ENCODE measurements at places on chromosomes 12 and 14. TPM values are rescaled to one million over a fixed set of nuclear protein-coding genes. Genes with fewer than 3 reads are reported as not detected.

Gene LRRK2
- total RNA-seq: 0.13 TPM

DNA sequence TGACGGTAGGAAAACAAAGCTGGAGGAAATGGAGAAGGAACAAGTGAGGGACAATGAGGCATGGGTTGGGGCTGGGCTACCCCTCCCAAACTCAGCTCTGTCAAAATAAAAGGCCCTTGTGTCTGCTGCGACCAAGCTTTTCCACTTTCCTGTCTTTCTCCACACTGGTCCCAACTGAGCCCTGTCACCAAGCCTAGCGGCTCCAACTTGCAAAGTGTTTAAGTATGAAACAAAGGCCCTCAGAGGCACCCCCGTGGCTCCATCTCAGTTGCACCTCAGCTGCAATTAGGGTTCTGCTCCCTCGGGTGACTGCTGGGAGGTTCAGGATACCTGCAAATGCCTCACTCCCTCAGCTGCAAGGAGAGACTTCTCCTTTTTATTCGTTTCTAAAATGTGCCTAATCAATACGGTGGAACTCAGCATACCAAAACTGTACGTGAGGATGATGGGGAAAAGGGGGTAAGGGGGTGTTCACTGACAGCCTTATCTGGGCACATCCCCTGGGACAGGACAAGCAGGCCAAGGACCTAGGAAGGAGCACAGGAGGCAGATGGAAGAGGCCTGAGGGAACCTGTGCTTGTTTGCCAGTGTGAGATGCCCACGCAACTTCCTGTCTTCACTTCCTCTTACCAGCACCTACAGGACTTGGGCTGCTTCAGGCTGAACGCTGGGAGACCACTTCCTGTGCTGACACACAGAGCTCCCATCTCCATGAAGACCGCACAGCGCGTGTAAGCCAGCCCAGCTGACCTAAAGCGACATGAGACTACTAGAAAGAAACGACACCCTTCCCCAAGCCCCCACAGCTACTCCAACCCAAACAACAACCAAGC is 8.9 kb downstream of the VAMP1 start:
- peak; percentile 78 for DNase-seq

DNA sequence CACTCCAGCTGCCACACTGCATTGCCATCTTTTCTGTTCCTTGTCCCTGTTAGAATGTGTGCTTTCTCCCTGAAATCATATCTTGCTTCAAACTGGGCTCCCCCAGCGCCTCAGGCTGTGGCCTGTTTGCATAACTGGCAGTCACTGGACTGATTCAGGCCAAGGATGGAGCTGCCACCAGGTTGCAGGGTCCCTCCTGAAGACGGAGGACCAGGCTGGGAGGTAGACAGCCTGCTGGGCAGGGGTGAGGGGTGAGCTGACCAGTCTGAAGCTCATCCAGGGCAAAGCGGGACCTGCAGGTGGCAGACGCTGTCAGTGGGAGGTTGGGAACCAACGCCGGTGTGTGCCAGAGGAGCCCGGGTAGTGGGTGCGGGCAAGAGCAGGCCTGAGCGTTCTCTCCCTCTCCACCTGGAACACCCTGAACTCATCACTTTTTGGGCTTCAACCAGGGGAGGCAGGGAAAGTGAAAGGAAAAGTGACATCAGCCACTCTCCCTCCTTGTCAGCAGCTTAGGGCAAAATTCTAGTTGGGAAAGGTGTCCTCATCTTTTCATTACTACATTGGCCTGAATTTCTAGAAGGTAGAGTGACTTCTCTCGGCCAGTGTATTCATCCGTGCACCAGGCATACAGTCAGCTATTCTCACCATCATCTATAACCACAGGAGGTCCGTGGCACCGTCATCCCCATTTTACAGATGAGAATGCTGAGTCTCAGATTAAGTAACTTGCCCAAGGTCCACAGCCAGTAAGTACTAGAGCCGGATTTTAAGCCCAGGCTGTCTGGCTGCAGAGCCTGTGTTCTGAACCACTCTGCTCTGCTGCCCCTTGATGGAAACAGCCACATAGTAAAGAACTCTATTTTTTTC is 219.1 kb downstream of the SLC41A2 start:
- DNase-seq: no peak

DNA sequence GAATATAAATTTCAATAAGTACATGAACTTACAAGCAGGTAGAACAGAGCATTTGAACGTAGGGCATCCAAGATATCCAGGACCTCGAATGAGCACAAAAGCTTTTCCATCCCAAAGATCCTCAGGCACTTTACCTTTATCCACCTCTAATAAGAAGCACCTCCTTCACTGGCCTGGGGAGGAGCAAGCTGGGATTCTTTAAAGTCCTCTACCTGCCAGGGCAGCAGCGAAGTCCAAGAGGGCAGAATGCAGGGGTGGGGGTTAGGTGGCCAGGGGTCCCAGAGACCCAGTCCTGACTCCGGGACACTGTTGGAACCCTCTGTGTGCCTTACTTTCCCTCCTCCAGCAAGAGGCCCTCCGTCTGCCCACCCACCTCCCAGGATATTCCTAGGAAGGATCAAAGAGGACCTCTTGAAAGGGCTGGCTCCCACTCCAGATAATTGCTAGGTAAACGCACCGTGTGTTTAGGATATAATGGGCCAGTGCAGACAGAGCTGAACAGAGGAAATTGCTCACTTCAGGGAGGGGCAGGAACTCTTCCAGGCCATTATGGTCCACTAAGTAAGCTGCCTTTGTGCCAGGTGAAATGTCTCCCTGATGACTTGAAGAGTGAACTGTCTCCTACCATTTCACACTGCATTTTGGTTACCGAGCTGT is 68.1 kb downstream of the TTC9 start:
- no peak for DNase-seq

DNA sequence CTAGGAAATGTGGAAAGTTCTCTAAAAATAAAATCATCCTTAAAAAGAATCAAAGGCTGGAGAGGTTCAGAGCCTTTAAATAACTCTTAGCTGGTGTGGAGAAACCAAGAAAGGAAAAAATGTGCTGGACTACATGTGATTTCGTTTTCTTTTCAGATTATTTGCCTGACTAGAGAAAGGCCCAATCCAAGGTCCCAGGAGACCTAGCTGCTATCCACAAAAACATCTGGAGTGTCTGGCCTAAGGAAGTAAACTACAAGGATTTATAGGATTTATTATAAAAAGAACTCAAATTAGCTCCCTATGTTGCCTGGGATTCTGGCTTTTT is 774 bp upstream of the TMEM30B start:
- DNase-seq: no peak

DNA sequence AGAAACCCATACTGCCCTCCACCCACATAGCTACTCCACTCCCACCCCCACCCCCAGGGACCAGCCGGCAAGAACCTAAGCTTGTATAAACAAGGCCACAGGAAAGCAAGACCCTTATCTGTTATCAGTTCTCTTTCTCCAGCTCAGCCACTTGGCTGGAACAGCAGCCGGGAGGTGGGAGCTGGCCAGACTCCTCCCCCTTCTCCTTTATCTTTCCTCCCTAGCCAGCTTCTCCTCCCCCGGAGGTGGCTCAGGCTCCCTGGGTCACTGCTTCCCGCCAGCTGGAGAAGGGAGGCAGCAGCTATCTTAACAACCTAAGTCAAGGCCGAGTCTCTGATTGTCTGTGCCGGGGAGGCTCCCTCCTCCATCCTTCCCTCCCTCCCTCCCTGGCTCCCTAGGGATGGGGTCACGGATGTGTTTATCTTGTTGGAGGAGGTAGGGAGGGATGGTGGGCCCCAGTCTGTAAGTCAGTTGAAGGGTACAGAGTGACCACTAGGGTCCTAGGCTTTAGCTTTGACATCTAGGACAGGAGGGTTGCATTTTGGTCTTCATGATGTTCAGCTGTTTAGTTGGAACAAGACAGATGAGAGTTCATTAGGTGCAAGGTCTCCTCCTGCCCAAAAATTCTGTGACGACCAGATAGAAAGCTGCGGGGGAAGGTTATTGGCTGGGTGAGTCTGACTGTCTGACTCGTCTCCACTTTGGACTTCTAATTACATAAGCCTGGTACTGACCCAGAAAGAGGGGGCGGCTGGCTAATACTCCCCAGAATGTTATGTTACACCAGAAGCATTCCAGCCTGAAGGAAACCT is 29.7 kb downstream of the ZFP36L1 start:
- DNase-seq: no peak

DNA sequence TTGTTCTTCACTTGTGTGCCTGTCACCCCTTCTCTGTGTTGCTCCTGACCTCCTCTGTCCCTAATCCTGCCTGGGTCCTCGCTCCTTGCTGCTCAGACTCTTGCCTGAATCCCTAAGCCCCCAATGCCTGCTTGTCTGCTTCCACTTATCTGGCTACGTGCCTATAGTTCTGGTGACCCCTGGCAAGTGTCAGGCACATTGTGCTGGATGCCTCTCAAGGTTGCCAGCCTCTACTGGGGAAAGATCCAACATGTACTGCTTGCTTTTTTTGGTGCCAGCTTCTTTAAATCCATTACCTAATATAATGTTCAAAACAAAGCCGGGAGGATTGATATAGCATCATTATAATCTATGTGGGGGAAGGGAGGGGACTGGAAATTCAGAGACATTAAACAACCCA is 448.0 kb upstream of the CCDC196 start:
- no peak for DNase-seq

DNA sequence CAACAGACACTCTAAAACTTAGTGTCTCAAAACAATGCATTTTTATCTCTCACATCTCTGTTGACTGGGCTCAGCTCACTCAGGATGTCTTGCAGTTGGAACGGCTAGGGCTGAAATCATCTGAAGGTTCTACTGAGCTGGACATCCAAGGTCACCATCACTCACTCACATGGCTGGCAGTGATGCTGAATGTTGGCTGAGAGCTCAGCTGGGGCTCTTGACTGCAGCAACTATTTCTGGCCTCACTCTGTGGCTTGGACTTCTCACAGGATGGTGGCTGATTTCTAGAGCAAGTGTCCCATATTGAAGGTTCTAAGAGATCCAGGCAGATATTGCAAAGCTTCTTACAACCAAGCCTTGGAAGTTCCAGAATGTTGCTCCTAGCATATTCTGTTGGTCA is 166.5 kb downstream of the ZFP36L1 start:
- DNase-seq: no peak

GRCh38 chr12:48985475-48985897 is 7.4 kb downstream of the WNT1 start:
- no peak for DNase-seq

GRCh38 chr12:132481771-132482745 is 7.9 kb upstream of the FBRSL1 start:
- no peak for DNase-seq

Gene RGS6
- total RNA-seq: not detected

- DNase-seq: no peak
Measured at GRCh38 chr12:81146228-81147225, 68.6 kb downstream of the ACSS3 start.

Gene CLEC14A
- 84.2 TPM for total RNA-seq

Gene KIF21A
- total RNA-seq: 5.3 TPM

GRCh38 chr12:49137476-49137875 is 6.3 kb upstream of the TUBA1B start:
- DNase-seq: no peak

- no peak for DNase-seq
Measured at GRCh38 chr12:113641426-113642030, 169.9 kb upstream of the LHX5 start.

GRCh38 chr12:53952871-53953734 is 1.6 kb upstream of the HOXC12 start:
- no peak for DNase-seq

- DNase-seq: no peak
Measured at GRCh38 chr12:110223777-110224378, 57.2 kb upstream of the ATP2A2 start.

DNA sequence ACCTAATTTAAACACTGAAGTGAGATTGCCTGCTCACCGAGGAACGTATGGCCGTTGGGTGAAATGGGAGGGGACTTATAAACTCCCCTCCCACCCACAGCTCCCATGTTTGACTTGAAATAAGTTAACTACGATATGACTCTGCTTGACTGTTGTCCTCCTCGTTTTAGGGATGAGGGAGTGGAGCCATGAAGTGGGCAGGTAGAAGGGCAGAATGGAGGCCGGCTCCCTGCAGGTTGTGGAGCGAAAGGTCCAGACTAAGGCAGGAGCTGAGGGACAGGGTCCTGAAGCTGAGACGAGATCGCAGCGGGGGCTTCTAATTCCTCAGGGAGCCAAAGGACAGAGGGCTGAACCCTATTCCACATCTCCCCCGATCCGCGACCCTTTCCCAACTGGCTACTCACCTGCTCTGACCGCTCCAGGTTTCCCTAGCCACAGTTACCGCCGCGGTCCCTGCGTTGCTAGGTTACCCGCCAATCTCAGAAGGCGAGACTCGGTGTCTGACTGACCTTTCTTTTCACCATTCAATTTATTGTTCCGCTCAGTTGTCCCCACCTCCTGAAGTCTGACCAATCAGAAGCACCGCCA is 577 bp upstream of the TPCN1 start:
- DNase-seq: no peak

Gene ANG
- 5.6 TPM for total RNA-seq

Gene E2F7
- total RNA-seq: 7.6 TPM

Gene SCARB1
- 17.6 TPM for total RNA-seq

Gene TMPRSS12
- not detected for total RNA-seq

Gene IQSEC3
- 0.13 TPM for total RNA-seq

- no peak for DNase-seq
Measured at GRCh38 chr12:6452245-6452943, 552 bp downstream of the TAPBPL start.

GRCh38 chr12:45944771-45945170 is 45.6 kb downstream of the SCAF11 start:
- DNase-seq: no peak

DNA sequence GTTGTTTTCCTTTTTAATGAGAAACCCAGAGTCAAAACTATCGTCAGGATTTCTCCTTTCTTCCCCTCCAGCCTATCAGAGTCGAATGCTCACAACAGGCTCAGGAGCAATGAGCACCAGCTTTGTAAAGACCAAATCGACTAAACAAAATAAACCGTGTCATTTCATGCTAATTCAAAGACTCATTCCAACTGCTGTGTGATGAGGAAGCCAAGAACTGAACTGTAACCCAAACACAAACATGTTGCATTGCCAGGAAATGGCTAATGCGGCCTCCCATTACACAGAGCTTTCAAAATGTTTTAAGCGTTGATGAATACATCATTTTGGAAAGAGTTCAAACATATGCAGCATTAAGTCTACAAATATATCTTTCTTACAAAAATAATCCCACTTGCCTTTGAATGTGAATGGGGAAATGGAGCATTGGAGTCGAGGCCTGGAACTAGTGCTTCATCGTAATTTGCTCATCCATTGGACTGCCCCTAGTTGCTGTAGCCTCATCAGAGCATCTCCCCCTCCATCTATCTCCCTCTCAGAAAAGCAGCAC is 349.5 kb downstream of the GXYLT1 start:
- DNase-seq: peak; percentile 1

GRCh38 chr12:10221846-10222245 is 9.2 kb downstream of the GABARAPL1 start:
- DNase-seq: no peak
